T-helper 17 cell (primary cell): ENCODE measurements at places on chromosomes 16 and 17.

- no peak for DNase-seq
Observed at GRCh38 chr17:43395165-43395564, 3.6 kb upstream of the ARL4D start.

DNA sequence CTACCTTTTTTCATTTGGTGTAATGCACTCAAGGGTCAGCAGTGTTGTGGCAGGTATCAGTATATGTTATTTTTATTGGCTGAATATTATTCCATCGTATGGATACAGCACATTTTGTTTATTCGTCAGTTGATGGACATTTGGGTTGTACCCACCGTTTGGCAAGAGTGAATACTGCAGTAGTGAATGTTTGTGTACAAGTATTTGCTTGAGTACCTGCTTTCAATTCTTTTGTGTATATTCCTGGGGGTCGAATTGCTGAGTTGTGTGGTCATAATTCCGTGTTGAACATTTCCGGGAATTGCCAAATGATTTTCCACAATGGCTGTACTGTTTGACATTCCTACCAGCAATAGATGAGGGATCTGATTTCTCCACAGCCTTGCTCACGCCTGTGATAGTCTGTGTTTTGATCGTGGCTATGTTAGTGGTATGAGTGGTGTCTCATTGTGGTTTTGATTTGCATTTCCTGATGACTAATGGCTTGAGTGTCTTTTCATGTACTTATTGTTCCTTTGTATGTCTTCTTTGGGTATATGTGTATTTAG, 108.4 kb downstream of the OR1D5 start:
- DNase-seq, result no peak

GRCh38 chr16:15947983-15948509, 1.4 kb upstream of the ABCC1 start:
- DNase-seq, result no peak

GRCh38 chr17:78882540-78883088, 20.4 kb downstream of the CEP295NL start:
- no peak for DNase-seq

DNA sequence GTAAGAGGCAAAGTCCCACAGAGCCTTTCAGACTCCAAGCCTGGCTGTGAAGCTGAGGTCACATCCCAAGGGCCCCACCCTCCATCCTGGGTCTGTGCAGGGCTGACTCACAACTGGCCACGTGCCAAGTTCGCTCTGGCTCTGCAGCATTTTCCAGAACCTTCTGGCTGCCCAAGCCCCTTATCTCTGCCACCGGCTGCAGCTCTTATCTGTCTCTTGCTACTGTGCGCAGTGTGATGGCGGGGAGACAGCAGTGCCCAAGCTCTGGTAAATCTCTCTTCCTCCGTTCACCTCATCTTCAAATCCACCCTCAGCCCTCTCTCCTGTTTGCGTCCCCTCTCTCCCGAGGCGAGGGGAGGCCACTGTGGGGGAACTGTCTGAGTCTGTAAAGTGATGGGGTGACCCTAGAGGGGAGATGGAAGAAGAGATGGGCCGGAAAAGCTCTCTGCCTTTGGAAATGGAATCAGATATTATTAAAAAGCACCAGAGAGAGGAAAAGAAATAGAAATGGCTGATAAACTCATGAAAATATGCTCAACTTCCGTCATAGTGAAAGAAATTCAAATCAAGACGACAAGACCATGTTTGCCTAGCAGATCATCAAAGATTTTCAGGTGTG, 162.7 kb upstream of the CDC42EP4 start:
- no peak for DNase-seq

GRCh38 chr17:38870259-38871165, 654 bp downstream of the LASP1 start:
- peak; percentile 29 for DNase-seq

- DNase-seq, result no peak
Observed at GRCh38 chr16:28839899-28840298, 6.2 kb downstream of the TUFM start.

DNA sequence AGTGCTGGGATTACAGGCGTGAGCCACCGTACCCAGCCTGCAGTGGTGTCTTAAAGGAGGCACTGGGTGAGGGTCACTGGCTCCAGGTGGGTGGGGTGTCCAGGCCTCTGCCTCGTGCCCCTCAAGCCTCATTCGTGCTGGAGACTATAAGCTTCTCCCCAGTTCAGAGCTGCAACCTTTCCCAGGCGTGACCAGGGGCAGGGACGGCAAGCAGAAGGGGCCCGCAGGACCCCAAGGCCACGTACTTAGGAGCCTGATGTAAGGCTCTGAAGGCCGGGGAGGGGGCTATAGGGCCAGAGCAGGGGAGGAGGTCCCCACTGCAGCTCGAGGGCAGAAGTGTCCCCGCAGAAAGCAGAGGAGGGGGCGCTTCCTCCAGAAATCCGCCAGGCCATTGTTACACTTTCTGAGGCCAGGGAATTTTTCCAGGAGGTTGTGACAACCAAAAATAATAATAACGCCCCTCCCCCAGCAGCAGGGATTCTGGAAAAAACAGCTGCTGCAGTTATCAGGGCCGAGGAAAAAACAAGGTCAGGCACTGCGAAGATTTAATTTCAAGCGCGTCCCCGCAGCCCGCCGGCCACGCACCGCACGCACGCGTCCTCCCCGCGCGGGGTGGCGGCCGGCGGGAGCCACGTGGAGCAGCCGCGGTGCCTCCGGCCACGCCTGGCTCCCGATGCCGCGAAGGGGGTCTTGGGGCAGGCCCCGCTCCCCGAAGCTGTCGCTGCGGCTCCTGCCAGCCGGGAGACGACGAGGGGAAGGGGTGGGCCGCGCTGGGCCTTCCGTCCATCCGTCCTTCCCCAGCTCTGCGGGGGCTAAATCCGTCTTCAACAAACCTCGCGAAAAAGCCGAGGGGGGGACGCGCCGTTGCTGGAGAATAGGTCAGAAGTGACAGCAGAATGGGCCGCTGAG, 45.8 kb upstream of the SLC38A10 start:
- DNase-seq, result no peak

DNA sequence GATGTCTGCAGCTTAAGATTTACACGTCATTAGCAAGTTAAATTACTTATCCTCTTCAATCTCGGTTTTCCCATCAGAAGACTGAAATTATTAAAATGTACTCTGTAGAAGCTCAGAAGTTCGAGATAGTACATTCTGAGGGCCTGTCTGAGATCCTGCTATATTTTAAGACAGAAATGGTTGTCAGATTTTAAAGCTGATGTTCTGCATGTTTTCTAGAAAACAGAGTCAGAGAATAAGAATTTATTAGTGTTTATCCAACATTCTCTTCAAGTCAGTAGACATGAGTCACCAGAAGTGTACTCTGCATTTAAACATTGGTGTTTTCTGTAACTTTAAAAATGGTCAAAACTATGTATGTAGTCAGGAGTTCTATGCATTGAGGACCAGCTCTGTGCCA, 155.2 kb upstream of the MYOCD start:
- DNase-seq, result no peak

- DNase-seq, result peak; percentile 55
Observed at GRCh38 chr17:28744104-28744971, 527 bp downstream of the TRAF4 start.

- no peak for DNase-seq
Observed at GRCh38 chr17:77851921-77852320, 106.6 kb upstream of the TNRC6C start.
